ENCODE measurements at places on chromosomes 3 and 15.

DNA sequence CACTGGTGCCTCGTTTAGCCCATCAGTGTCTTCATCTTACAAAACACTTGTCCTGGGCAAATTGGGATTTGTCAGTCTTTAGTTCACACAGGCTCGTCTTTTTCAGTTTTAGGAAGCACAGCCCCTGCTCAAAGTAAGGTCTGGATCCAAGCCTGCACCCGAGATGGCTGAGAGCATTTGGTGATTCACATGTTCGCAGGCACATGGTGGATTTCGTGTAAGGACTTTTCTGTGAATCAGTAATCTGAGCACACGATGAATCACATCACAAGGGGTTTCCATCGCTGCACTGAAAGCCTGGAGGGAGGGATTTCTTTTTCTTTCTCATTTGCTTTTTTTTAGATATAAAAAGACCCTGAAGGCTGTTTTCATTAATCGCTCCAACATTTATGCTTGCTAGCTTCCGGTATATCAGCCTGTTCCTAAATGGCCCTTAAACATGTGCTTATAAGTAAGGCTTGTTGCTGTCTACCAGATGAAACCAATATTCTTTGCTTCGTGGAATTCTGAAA, 435.6 kb upstream of the ATP10A start:
- DNase-seq = no peak

DNA sequence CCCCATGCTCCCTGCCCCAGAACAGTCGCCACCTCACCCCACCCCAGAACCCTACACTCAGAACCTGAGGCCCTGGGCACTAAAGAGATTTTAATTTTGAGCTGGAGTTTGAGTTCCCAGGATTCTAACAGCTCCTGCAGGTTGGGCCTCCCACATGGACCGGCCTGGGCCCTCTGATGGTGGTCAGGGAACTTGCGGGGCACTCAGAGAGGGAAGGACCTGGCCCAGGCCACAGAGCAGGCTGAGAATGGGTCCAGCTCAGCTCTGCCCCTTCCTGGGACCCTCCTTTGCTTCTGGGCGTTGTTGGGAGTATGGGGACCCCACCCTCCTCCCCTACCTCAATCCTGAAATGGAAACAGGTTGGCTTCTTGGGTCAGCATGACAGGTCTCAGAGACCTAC, 1.1 kb upstream of the SEMA3G start:
- no peak for DNase-seq

GRCh38 chr3:133757701-133758567, 11.7 kb downstream of the TF start:
- no peak for DNase-seq

DNA sequence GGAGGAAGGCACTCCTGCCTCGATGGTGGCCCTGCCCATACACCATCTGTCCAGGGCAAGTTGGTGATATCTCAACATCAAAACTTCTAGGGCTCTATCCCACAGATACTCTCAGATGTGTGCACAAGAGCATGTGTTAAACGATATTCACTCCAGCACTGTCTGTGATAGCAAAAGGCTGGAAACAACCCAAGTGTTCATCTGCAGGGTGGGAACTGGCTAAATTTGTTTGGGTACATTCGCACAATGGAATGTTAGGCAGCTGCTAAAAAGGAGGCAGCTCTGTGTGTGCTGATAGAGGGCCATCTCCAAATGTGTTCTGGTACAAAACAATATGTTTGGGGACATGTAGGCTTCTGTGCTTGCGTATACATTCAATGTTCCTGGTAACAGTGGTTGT, 19.8 kb downstream of the IGDCC4 start:
- no peak for DNase-seq

DNA sequence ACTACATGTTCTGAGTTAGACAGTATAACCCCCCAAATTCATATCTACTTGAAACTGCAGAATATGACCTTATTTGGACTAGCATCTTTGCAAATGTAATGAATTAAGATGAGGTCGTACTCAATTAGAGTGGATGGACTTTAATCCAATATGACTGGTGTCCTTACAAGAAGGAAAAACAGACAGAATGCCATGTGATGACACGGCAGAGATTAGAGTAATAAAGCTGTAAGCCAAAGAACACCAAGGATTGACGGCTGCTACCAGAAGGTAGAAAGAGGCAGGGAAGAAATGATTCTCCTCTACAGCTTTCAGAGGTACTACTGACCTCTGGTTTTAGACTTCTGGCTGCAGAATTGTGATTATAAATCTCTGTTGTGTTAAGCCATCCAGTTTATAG, 30.3 kb downstream of the GALK2 start:
- DNase-seq = no peak

DNA sequence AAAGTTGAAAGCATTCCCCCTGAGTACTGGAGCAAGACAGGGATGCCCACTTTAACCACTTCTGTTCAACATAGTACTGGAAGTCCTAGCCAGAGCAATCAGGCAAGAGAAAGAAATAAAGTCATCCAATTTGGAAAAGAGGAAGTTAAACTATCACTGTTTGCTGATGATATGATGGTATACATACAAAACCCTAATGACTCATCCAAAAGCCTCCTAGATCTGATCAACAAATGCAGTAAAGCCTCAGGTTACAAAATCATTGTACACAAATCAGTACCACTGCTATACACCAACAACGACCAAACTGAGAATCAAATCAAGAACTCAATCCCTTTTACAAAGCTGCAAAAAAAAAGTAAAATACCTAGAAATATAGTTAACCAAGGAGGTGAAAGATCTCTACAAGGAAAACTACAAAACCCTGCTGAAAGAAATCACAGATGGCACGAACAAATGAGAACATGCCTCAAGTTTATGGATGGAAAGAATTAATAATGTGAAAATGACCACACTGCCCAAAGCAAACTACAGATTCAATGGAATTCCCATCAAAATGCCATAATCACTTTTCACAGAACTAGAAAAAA, 40.3 kb downstream of the RPL39L start:
- DNase-seq = peak; percentile 56

- DNase-seq = peak; percentile 86
These were observed 959 bp downstream of the ZNF592 start for GRCh38 chr15:84749111-84749991.

- no peak for DNase-seq
These were observed 713.7 kb upstream of the SEMA6D start for GRCh38 chr15:47003568-47003967.

DNA sequence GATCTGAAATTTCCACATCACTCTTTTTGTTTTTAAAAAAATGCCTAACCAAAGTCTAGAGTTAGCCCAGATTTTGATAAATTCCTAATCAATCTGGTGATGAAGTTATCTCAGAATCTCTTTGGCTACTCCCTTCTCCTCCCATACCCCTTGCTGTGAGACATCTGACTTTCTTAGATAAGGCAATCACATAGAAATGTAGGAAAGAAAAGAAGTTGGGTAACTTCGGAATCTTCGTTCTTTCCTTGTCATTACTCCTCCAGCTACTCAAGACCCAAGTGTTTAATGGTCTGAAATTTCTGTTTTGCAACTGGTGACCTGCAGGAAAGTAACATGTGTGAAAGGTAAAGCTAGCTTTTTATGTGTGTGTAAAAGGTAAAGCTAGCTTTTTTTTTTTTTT, 37.8 kb downstream of the MYL3 start:
- DNase-seq = no peak
